NCI-H774 (cell line): ENCODE measurements at places on chromosomes 2 and 18.

GRCh38 chr2:84878459-84878858 is 2.4 kb downstream of the TRABD2A start:
- DNase-seq, result no peak

DNA sequence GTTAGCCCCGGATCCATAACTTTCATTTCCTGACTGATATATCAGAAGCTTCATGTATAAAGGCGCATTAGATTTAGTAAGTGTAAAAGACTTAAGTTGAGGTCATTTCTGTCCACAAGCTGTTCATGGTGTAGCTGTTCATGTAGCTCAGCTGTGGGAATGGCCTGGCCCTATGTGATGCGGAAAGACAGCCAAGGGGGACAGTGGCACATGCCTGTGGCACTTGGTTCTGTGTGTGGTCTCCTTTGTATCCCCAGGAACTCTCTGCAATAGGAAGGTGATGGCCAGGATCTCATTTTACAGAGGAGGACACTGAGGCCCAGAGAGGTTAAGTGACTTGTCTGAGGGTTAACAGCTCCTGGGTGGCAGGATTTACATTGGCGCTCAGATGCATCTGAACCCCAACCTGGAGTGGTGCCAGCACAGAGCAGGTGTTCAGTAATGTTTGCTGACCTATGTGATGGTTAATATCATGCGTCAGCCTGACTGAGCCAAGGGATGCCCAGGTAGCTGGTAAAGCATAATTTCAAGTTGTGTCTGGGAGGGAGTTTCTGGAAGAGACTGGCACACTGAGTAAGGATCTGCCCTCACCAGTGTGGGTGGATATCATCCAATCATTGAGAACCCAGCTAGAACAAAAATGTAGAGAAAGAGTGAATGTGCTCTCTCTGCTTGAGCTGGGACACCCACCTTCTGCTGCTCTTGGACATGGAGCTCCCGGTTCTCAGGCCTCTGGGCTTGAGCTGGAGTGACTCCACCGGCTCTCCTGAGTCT is 25.4 kb downstream of the HPCAL1 start:
- peak; percentile 62 for DNase-seq

- no peak for DNase-seq
Observed at GRCh38 chr2:215594766-215595165, 158.9 kb upstream of the FN1 start.

DNA sequence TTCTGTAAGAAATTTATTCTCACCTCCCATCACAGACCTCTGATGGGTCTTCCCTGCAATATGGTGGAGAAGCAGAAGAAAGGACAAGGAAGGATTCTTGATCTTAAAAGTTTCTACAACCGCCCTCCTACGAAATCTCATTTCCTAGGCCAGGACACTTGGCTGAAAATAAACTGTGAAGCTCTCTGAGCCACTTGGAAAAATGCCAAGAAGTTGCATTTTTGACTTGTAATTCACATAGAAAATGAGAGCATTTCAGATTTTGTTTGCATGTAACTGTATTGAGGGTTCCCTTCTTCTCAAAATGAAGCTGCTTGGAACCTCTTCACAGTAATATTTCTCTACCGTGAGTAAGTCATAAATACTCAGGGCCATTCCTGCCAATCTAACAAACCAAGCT is 458.3 kb upstream of the SLC14A2 start:
- DNase-seq, result no peak

DNA sequence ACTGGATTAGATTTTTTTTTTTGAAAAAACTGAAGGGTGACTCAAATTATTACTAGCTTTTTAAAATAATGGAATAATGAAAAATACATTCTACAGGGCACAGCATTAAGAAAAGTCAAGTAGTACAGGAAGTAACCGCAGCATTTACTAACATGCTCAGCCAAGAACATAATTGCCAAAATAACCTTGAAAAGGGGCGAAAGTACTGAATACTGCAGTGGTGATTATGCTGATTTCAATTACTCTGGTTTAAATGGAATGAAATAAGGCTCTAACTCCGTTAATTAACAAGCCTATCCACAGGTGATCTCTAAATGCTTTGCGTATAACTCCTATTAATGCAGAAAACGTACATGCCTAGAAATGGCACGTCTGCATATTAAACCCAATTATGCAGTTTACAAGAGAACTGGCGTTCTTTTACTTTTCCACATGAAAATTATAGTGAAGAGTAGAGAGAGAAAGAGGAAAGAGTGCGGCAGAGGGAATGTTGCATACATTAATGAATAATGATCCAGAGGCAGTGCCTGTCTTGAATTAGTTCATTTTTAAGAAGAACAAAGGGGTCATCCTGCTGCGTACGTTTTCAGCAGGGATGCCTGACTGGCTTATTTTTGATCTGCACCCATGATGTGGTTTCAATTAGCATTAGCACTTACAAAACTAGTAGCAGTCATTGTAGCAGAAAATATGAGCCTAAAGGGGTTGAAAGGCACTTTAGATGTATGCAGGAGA is 612.4 kb downstream of the NYAP2 start:
- DNase-seq, result no peak

DNA sequence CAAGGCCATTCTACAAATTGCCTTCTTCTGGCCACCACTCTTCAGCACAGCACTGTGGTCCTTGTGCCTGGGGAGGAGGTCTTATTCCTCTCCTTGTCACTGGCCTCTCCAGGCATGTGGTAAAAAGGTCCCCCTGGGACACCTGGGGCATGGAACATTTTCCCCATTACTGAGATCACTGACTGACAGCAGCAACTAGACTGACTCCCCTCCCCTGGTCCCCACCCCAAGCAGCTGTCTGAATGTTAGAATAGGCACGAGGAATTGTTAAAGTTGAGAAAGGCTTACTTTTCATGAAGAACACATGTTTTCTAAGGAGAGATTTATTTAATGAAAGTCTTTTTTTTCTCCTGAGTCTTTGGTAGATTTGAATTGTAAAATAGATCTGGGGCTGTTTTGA is 39.5 kb upstream of the RTN4 start:
- no peak for DNase-seq

DNA sequence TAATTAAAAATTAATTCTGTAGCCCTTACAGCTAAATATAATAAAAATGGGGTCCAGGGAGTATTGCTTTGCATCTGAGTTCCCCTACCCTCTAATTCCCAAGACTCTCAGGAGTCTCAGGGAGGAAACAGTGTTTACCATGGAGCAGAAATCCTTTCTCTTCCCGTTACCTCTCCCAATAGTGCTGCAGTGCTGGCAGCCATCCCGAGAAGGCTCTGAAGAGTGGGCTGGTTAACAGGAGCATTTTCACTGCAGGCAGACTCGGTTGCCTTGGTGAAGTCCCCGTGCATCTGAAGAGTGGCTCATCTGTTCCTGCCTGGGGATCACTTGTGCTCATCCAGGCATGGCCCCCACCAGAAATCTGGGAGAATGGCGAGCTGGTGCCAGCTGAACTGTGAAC is 41.8 kb upstream of the TMEM178A start:
- no peak for DNase-seq

GRCh38 chr18:62717169-62717924 is 2.0 kb downstream of the PHLPP1 start:
- DNase-seq, result peak; percentile 38

GRCh38 chr2:160335441-160335840 is 135.4 kb upstream of the ITGB6 start:
- DNase-seq, result no peak

GRCh38 chr2:7023542-7023941 is 106.3 kb downstream of the RNF144A start:
- DNase-seq, result no peak

- DNase-seq, result no peak
Observed at GRCh38 chr2:234211797-234212196, 161.3 kb downstream of the SPP2 start.

DNA sequence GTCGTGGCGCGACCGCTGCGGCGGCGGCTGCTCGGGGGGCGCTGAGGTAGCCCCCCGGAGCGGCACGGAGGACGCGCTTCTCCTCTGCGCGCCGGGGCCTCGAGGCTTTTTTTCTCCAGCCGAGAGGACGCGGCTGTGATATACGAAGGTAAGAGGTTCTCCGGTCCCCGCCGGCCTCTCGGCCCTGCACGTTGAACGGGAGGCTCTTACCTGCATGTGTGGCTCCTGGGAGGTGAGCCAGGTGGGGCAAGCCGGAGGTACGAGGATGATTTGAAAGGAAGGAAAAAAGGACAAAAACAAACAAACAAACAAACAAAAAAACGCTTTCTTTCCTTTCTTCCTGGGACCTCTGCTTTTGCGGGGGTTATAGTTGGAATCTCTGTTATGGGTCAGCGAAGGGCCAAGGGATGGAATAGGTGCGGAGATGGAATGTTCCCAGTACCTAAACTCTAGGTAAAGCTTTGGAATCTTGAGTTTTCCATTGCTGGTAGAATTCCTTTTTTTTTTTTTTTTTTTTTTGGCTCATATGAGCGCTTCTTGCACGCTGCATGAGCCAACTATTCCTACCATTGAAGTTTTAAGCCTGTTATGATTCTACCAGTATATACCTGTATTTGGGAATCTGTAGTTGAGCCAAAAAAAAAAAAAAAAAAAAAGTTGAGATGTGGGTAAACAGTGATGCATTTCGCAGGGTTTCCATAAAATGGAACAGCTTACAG is 674 bp downstream of the PTPN4 start:
- DNase-seq, result no peak

- DNase-seq, result peak; percentile 9
Observed at GRCh38 chr2:200156166-200156835, 150.2 kb upstream of the SPATS2L start.

GRCh38 chr18:23377669-23378301 is 75.3 kb upstream of the RIOK3 start:
- no peak for DNase-seq

DNA sequence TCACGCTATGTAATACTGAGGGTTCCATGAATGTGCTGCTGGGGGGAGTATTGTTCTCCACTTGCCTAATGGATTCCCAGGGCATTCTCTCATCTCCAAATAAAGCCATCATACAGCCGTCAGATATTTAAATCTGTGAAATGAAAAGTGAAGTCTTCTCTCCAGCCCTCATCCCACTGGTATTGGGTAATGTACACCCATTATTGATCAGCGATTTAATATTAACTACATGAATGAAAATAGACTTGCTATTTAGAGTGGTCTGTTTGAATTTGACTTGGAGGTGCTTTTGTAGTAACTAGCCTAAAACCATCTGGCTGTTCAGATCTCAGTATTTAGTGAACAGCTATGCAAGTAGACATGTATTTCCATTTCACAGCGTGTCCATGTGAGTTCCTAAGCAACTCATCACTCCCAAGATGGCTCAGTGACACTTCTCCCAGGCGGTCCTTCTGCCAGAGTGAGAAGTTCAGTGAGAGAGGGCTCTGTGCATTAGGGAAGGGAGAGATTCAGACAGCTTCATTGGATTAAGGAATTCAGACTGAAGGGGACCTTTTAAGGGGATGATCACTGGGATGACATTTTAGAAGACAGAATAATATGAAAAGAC is 140.7 kb downstream of the WDSUB1 start:
- no peak for DNase-seq

- no peak for DNase-seq
Observed at GRCh38 chr2:61693744-61694143, 155.6 kb upstream of the XPO1 start.

DNA sequence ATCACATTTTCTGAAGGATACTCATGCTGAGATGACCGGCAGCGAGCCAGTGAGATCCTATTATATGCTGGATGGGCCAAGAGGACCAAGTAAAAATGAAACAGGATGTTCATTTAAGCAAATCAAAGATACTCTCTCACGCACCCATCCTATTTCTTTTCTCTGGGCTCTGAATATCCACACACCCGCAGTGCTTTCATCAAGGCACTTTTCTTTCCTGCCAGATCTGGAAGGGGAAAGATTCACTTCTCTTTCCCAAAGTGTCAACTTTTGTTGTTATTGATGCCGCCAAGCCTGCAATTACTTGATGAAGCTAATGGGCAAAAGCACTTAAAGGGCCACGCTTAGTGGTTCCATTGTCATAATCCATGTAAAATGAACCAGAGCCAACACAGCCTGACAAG is 191.9 kb upstream of the CHAC2 start:
- peak; percentile 25 for DNase-seq

DNA sequence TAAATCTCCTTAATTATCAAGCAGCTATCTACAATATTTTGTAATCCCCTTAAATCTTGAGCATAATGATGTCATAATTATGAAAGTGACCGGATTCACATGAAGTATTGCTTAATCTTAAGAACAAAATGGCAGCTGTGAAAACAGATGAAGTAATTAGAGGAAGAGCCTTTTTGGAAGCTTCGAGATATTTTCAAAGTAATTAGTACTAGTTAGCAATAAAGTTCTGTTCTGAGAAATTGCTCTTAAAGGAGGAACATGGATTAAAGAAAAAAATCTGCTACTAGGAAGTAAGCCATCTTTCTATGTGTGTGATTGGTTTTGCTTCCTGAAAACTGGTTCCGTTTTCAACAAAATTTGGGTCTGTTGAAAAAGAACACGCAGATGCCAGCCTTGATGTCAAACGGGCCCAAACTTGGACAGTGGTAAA is 18.3 kb downstream of the CLUL1 start:
- no peak for DNase-seq
